ENCODE measurements at places on chromosomes 3 and 15.

GRCh38 chr3:177126015-177126773 is 71.1 kb downstream of the TBL1XR1 start:
- no peak overlapping the region for H3K27ac ChIP-seq
- H3K4me3 ChIP-seq, result no peak overlapping the region
- H3K4me1 ChIP-seq, result no peaks in the 10 kb centered on the region
- no peaks in the 10 kb centered on the region for H3K36me3 ChIP-seq

DNA sequence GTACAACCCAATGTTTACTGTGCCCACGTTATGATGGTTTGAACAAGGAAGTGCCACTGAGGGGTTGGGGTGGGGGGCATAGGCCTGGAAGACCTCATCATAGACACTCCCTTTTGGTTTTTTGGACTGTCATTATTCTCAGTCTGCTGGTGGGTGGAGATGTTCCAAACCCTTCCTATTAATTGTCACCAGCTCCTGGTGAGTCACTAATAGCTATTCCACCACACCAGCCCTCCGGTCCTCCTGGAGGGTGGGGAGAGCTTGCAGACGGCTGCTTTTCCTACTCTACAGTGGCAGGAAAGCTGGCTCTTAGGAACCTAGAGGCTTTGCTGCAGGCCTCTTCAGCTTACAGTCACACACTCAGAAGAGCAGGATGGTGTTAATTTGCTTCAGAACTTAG is 9.0 kb upstream of the COPG1 start:
- H3K36me3 ChIP-seq, result no peaks in the 10 kb centered on the region
- H3K27me3 ChIP-seq, result no peaks in the 10 kb centered on the region
- no peak overlapping the region for H3K4me3 ChIP-seq
- H3K27ac ChIP-seq, result no peak overlapping the region
- no peaks in the 10 kb centered on the region for H3K4me1 ChIP-seq
- DNase-seq, result no peak

GRCh38 chr3:174758943-174759342 is 100.2 kb upstream of the NAALADL2 start:
- H3K27me3 ChIP-seq, result no peaks in the 10 kb centered on the region
- no peaks in the 10 kb centered on the region for H3K4me1 ChIP-seq
- H3K36me3 ChIP-seq, result no peaks in the 10 kb centered on the region
- no peak overlapping the region for H3K27ac ChIP-seq
- no peak overlapping the region for H3K4me3 ChIP-seq
- DNase-seq, result no peak

GRCh38 chr3:43348852-43349574 is 62.7 kb downstream of the SNRK start:
- no peak overlapping the region for H3K4me3 ChIP-seq
- H3K27ac ChIP-seq, result no peak overlapping the region
- no peaks in the 10 kb centered on the region for H3K27me3 ChIP-seq
- peaks cover 8% of the 10 kb centered on the region for H3K36me3 ChIP-seq

GRCh38 chr3:18033581-18034108 is 291.2 kb upstream of the TBC1D5 start:
- no peaks in the 10 kb centered on the region for H3K36me3 ChIP-seq
- H3K4me1 ChIP-seq, result no peaks in the 10 kb centered on the region
- no peak overlapping the region for H3K4me3 ChIP-seq
- H3K27me3 ChIP-seq, result no peaks in the 10 kb centered on the region
- no peak for DNase-seq

DNA sequence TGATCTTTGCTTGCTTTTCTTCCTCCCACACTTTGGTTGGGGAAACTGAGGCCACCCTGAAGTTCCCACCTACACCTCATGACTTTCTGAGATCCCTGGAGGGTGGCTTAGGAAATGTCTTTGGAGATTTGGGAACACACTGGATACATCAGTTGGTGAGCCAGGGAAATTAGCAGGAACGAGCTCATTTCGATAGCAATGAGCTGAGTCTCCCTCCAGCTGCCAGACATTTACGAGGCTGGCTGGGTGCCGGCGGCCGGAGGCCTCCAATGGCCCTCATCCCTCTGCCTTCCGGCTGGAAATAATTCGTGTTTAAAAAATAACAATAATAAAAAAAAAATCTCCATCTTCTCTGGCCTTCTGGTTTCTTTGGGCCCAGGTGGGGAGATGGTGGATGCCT is 38.8 kb downstream of the SMAD6 start:
- no peaks in the 10 kb centered on the region for H3K36me3 ChIP-seq
- no peak overlapping the region for H3K4me3 ChIP-seq
- no peak overlapping the region for H3K27ac ChIP-seq
- DNase-seq, result no peak

- H3K27ac ChIP-seq, result peak overlapping the region; percentile 21
- H3K4me1 ChIP-seq, result no peaks in the 10 kb centered on the region
- no peak for DNase-seq
- no peak overlapping the region for H3K4me3 ChIP-seq
- H3K27me3 ChIP-seq, result no peaks in the 10 kb centered on the region
These were observed 116.7 kb upstream of the LMOD3 start for GRCh38 chr3:69239063-69239462.

- H3K27me3 ChIP-seq, result no peaks in the 10 kb centered on the region
- H3K4me3 ChIP-seq, result no peak overlapping the region
- peaks cover 7% of the 10 kb centered on the region for H3K36me3 ChIP-seq
- H3K27ac ChIP-seq, result no peak overlapping the region
- H3K4me1 ChIP-seq, result no peaks in the 10 kb centered on the region
These were observed 21.6 kb downstream of the QTRT2 start for GRCh38 chr3:114078126-114078525.

- H3K4me3 ChIP-seq, result no peak overlapping the region
- no peak for DNase-seq
- no peaks in the 10 kb centered on the region for H3K36me3 ChIP-seq
- no peaks in the 10 kb centered on the region for H3K27me3 ChIP-seq
- H3K4me1 ChIP-seq, result no peaks in the 10 kb centered on the region
These were observed 54.9 kb downstream of the EPHA6 start for GRCh38 chr3:96869316-96869715.

- no peaks in the 10 kb centered on the region for H3K27me3 ChIP-seq
- H3K27ac ChIP-seq, result no peak overlapping the region
- DNase-seq, result no peak
- H3K36me3 ChIP-seq, result no peaks in the 10 kb centered on the region
- no peaks in the 10 kb centered on the region for H3K4me1 ChIP-seq
These were observed 20.2 kb downstream of the CFAP91 start for GRCh38 chr3:119723022-119723421.

DNA sequence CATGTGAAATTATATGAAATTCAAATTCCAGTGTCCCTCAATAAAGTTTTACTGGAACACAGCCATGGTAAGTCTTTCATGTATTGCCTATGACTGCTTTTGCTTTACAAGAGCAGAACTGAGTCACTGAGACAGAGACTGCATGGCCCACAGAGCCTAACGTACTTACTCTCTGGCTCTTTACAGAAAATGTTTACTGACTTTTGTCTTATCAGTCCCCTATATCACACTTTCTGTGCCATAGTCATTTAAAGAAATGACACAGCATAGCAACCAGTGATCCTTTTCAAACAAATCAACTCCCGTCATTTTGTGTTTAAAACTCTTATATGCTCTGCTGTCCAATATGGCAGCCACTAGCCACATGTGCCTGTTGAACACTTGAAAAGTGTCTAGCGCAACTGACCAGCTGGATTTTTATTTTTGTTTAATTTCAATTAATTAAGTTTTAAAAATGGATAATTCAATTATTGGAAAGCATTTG is 129.7 kb upstream of the CDIN1 start:
- no peak for DNase-seq
- no peak overlapping the region for H3K27ac ChIP-seq
- H3K27me3 ChIP-seq, result no peaks in the 10 kb centered on the region
- H3K36me3 ChIP-seq, result no peaks in the 10 kb centered on the region
- no peak overlapping the region for H3K4me3 ChIP-seq
- H3K4me1 ChIP-seq, result no peaks in the 10 kb centered on the region

GRCh38 chr15:42547918-42548248 is 710 bp downstream of the LRRC57 start:
- peak overlapping the region; percentile 82 for H3K4me3 ChIP-seq
- H3K4me1 ChIP-seq, result peaks cover 6% of the 10 kb centered on the region
- no peaks in the 10 kb centered on the region for H3K27me3 ChIP-seq
- no peak for DNase-seq

DNA sequence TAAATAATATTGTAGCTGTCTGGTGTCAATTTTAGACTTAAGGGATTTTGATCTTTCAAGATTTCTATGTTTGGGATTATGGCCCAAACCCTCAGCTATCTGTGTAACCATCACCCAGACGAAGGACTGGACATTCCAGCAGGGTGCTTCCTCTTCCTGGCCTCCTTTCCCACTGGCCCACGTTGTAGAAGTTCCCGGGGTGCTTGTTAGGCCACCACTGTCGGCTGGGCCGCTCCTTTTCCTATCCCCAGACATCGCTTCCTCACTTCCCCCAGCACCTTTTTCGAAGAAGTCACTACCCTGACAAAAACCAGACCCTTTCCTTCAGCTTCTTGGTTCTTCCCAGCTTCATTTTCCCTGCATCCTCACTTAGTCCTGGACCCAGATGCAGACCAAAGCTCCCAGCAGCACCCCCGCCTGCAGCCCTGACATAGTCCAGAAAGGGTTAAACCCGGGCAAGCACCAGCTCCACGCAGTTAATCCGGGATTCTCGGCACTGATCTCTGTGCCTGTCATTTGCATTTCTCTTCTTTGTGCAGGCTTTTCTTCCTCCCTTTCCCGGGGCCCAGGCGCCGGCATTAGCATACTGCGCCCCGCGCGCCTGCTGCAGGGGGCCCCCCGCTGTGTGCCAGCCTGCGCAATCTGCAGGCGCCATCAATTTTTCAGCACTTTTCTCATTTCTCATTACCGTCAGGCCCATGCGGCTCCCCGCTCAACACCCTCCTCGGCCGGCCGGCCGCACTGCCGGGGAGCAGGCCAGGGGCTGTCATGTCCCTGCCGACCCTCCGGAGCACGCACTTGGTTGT is 90.6 kb downstream of the ZNF621 start:
- H3K27me3 ChIP-seq, result no peaks in the 10 kb centered on the region
- H3K36me3 ChIP-seq, result no peaks in the 10 kb centered on the region
- no peaks in the 10 kb centered on the region for H3K4me1 ChIP-seq
- H3K4me3 ChIP-seq, result no peak overlapping the region
- DNase-seq, result no peak
- H3K27ac ChIP-seq, result no peak overlapping the region

- H3K4me3 ChIP-seq, result no peak overlapping the region
- H3K36me3 ChIP-seq, result no peaks in the 10 kb centered on the region
- no peaks in the 10 kb centered on the region for H3K27me3 ChIP-seq
- DNase-seq, result peak; percentile 78
- no peaks in the 10 kb centered on the region for H3K4me1 ChIP-seq
These were observed 50.1 kb downstream of the SUMF1 start for GRCh38 chr3:4416961-4417360.

DNA sequence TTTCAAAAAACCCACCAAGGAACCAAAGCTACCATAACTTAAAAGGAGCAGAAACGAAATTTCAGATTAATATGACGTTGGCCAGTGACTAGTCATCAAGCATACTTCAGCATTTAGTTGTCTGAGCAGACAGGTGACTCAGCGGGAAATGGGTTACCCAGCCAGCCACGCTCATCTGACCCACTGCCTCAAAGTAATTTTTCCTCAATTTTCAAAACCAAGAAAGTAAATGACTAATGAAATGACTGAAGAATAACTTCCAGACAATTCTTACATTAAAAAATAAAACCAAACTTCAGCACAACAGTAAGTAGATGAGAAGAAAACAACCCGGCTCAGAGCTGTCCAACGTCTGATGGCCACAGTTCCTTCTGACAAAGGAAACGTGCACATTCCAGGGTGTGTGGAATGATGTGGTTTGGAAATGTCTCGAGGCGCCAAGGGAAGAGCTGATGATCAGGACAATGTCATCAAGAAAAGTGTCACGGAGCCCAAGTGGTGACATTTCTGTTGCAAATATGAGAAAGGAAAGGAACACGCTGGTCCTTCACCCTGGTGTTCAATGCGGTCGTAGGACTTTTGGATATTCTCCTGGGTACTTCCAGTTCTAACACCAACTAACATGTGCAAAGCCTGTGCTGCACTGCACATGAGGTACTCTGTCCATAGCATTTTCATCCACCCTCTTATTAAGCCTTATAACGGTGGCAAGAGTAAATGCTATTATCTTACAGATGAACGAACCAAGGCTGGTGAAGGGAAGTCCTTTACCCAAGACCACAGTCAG is 79.1 kb downstream of the FOXP1 start:
- H3K4me1 ChIP-seq, result no peaks in the 10 kb centered on the region
- no peaks in the 10 kb centered on the region for H3K27me3 ChIP-seq
- H3K36me3 ChIP-seq, result no peaks in the 10 kb centered on the region
- no peak for DNase-seq
- no peak overlapping the region for H3K4me3 ChIP-seq

- H3K27me3 ChIP-seq, result no peaks in the 10 kb centered on the region
- no peak for DNase-seq
- peak overlapping the region; percentile 79 for H3K27ac ChIP-seq
- peak overlapping the region; percentile 83 for H3K4me3 ChIP-seq
- peaks cover 15% of the 10 kb centered on the region for H3K4me1 ChIP-seq
- H3K36me3 ChIP-seq, result no peaks in the 10 kb centered on the region
These were observed 363 bp downstream of the EMC3 start for GRCh38 chr3:9986230-9986725.

DNA sequence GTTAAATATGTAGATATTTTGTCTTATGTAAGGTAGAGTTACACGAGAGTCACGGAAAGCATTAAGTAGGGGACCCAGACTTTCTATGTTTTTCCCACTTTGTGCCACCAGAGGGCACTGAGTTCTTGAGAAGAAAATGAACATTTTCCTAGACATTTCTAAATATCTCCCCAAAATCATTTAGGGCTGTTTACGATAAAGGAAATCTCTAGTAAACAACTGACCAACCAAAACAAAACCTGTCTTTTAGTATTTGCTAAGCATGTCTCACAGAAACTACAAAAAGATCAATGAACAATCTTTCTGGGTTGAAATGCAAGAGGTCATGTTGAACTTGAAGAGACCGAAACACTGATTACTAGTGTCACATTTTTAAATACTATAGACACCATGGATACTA is 16.1 kb downstream of the POU1F1 start:
- no peaks in the 10 kb centered on the region for H3K4me1 ChIP-seq
- no peak for DNase-seq
- no peak overlapping the region for H3K4me3 ChIP-seq
- no peaks in the 10 kb centered on the region for H3K36me3 ChIP-seq
- no peaks in the 10 kb centered on the region for H3K27me3 ChIP-seq
- H3K27ac ChIP-seq, result no peak overlapping the region

DNA sequence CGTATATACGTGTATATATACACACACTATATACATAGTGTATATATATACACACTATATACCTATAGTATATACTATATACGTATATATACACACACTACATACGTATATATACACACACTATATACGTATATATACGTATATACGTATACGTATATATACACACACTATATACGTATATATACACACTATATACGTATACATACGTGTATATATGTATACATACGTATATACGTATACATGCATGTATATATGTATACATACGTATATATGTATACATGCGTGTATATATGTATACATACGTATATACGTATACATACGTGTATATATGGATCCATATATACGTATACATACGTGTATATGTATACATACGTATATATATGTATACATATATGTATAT is 9.4 kb downstream of the HACL1 start:
- no peak overlapping the region for H3K4me3 ChIP-seq
- no peaks in the 10 kb centered on the region for H3K27me3 ChIP-seq
- H3K27ac ChIP-seq, result no peak overlapping the region
- no peaks in the 10 kb centered on the region for H3K4me1 ChIP-seq
- H3K36me3 ChIP-seq, result no peaks in the 10 kb centered on the region

- H3K4me1 ChIP-seq, result no peaks in the 10 kb centered on the region
- no peaks in the 10 kb centered on the region for H3K27me3 ChIP-seq
- no peak overlapping the region for H3K4me3 ChIP-seq
- DNase-seq, result no peak
- H3K36me3 ChIP-seq, result no peaks in the 10 kb centered on the region
These were observed 80.0 kb upstream of the TMC3 start for GRCh38 chr15:81454024-81454423.

- H3K27me3 ChIP-seq, result no peaks in the 10 kb centered on the region
- no peak overlapping the region for H3K27ac ChIP-seq
- H3K4me1 ChIP-seq, result no peaks in the 10 kb centered on the region
These were observed 155.1 kb downstream of the MECOM start for GRCh38 chr3:169508426-169508825.
